ENCODE measurements at places on chromosomes 5 and 9.

GRCh38 chr5:80215523-80215922 is 40.3 kb downstream of the SERINC5 start:
- DNase-seq, result no peak

DNA sequence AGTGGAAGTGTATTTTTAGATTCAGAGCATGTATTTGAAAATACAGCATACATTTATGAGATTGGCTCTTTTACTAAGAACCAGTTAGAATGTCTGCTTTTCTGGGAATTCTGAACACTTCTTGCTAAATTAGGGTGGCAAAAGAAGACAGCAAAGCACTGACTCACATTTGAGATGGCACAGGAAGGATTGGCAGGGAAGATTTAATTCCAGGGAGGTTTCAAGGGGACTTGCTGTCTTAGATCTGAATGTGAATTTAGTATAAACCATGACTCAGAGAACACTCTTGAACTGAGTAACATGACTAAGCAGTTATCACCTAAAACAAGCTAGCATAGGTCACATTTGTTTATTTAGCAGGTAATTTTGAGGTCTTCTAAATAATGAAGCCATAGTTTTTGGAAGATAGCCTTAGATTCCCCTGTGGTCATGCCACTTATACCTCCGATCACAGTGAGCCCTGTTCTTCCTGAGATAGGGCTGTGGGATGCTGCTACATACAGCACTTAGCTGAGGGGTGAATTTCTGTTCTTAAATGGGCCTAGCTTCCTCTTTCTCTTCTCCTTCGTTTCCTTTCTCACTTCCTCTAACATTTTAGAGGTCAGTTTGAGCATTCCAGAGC is 173.8 kb downstream of the PCSK1 start:
- no peak for DNase-seq

DNA sequence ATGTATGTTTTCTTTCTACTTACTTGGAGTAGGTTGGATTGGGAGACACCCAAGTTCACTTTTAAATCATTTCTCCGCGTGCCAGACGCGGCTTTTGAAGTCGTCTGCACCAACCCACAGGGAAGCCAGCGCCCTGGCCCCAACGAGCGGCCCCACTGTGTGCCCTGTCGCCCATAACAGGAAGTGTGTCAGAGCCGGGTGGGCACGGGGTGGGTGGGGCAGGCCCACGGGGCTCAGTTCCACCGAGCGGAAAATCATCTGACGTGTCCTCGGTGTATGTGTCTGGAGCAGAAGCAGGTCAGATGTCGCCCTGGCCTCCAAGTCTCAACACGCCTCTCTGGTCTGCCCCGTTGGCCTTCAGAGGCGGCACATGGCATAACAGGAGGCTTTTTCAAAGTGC is 22.7 kb upstream of the SMIM23 start:
- no peak for DNase-seq

GRCh38 chr9:131703697-131704096 is 36.2 kb downstream of the RAPGEF1 start:
- DNase-seq, result no peak

DNA sequence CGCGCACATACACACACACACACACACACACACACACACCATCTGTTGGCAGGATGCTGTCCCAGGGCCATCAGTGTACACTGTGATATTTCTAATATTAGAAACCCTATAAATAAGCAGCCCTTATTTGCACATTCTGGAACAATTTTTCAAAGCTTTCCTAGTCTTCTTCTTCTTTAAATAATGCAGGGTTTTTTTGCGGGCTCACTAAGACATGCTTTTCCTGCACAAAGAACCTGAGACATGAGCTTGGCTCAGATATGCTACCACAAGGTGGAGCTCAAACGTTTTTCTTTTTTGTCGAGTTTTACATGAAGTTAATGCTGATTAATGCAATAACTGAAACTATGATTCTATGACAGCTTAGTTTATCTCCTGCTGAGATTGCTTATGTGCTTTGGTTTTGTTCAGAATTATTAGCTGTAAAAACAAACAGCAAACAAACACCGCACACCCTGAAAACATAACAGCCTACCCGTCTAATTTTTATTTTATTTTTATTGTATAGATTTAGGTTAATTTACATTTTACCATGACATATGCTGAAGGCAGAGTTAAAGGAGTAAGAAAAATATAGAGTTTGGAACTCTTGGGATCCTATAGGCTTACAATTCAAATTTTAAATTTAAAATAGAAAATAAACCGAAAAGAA is 95.8 kb downstream of the ALDH1A1 start:
- no peak for DNase-seq

- no peak for DNase-seq
Observed at GRCh38 chr5:37552770-37553719, 173.9 kb downstream of the WDR70 start.

GRCh38 chr9:532707-533106 is 308.8 kb upstream of the DMRT1 start:
- DNase-seq, result no peak

- no peak for DNase-seq
Observed at GRCh38 chr5:69167929-69168328, 979 bp downstream of the CCNB1 start.

GRCh38 chr9:109586993-109587392 is 88.9 kb upstream of the PTPN3 start:
- no peak for DNase-seq

- DNase-seq, result no peak
Observed at GRCh38 chr5:82349652-82350051, 71.5 kb upstream of the RPS23 start.

DNA sequence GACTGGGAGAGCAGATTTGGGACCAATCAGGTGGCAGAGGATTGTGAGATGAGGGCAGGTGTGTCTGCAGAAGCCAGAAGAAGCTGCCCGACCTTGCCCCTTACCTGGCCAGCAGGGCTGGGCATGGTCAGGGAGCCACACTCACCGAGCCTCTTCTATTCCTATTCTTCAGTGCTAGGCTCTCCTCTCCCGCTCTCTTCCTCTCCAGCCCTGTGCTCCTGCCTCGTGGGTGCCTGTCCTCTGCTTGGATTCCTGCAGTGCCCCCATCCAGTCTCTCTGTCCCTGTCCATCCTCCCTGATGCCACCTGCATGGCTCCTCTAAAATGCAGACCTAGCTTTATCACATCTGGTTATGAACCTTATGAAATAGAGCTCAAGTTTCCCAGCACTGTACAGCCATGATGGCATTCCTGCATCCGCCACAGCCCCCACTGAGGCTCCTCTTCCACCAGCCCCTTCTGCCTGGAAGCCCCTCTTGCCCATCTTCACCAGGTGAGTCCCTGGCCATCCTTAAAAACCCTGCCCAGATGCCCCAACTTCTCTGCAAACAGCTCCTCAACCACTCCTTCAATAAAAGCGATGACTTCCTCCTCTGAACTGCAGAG is 8.2 kb downstream of the UBE2QL1 start:
- no peak for DNase-seq

Measured in stimulated activated CD4-positive, alpha-beta T cell treated with anti-CD3 and anti-CD28 coated beads, Interleukin-1b, Interleukin-23, amount 100 ng/mL, for 24 hours (primary cell).